MCF 10A (cell line): ENCODE measurements at places on chromosomes 13 and 19.

GRCh38 chr19:2275588-2276428 is 6.2 kb downstream of the PEAK3 start:
- DNase-seq: no peak

- peak; percentile 10 for DNase-seq
These were observed 301.0 kb downstream of the TBC1D4 start for GRCh38 chr13:75180805-75181455.

- no peak for DNase-seq
These were observed 406.3 kb downstream of the GPC5 start for GRCh38 chr13:91804724-91805123.

DNA sequence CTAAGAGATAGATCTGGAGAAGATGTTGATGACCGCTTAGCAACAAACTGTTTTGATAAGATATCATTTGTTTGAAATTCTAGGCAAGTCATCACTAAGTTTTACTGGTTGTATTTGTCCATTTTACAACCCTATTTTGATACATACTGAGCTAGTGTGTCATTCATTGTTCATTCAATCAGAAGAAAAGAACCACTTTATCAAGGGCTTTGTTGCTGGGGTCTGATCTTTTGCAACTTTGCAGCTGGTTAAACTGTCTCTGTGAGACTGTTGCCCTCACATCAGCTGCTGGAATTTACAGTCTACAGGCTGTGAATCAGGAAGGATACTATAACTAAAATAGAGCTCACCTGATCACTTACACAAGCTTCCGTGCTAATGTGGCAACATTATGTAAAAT is 290.5 kb downstream of the RFC3 start:
- no peak for DNase-seq

GRCh38 chr13:67630640-67631039 is 400.5 kb upstream of the PCDH9 start:
- no peak for DNase-seq

- no peak for DNase-seq
These were observed 13.3 kb downstream of the SLC25A42 start for GRCh38 chr19:19077103-19077502.

GRCh38 chr13:112859817-112860190 is 109.2 kb upstream of the MCF2L start:
- DNase-seq: peak; percentile 18

DNA sequence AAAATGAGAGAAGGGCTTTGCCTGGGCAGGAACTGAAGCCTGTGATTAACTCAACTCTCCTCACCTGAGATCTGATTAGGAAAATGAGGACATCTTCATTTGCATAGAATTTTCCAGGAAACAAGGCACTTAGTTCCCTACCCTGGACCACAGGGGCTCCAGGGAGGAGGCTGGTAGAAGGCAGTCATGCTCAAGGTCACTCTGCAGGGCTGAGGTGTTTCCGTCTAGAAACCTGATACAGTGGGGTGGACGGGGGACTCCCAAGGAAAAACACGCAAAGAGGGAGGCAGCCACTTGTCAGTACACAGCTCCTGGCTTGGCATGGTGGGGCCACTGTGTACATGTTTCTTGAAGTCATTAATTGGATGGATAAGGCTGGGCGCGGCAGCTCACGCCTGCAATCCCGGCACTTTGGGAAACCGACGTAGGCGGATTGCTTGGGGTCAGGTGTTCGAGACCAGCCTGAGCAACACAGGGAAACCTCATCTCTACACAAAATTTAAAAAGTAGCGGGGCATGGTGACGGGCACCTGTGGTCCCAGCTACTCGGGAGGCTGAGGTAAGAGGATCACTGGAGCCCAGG is 6.0 kb downstream of the KLK14 start:
- no peak for DNase-seq

DNA sequence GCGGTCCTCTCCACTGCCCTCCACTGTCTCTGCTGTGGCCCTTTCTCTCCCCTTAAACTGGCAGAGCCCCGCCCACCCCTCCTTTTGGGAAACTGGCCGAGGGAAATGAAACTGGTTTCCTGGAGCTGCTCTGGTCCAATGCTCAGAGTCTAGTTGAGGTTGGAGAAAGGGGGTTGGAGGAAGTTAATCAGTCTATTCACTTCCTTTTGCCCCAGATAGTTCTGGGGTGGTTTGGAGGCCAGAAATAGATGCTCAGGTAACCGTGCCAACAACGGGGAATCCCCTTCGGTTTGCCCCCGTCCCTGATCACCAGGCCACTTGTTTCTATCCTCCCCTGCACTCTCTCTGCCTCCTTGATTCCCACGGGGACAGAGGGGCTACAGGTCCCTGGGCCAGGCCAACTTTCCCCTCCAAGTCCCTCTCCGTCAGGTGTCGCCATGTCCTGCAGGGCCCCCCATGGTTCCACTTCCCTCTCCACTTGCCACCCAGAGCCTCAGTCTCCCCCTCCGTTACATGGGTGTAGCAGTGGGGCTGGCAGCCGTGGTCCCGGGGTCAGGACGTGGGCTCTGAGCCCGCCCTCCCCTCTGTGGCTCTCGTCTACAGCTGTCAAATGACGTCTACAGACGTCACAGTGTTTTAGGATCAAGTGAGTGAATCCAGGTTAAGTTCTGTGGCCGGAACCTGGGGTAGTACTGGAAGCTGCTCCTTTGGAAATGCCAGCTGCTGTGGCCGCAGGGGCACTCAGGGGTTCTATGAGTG is at the start of gene IL4I1:
TSS of gene IL4I1 (minus strand) at position 25 of the 759 bp plus-strand sequence. CDS start 727 bp downstream, outside the sequence.
- no peak for DNase-seq

- DNase-seq: no peak
These were observed 77.0 kb downstream of the ZNF536 start for GRCh38 chr19:30449078-30449590.

GRCh38 chr13:73335210-73335609 is 276.4 kb downstream of the KLF5 start:
- peak; percentile 89 for DNase-seq
